ENCODE measurements at places on chromosomes 2 and 18. TPM values are rescaled to one million over a fixed set of nuclear protein-coding genes. Genes with fewer than 3 reads are reported as not detected.

- DNase-seq, result peak; percentile 80
These were observed 54.7 kb downstream of the DTNB start for GRCh38 chr2:25618676-25619075.

DNA sequence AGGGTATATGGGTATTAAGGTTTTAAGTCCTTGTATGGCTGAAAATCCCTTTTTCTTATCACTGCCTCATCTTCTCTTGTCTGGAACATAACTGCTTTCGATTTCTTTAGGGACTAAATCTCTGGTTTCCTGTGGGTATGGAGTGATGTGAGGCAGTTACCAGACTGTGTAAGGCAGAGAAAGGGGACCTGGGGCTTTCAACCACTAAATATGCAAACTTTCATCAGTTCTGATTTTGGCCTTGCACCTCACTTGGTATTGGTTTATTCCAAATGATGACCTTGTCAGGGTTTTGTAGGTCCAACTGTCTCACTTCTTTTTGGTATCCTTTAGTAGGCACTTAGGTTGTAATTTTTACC lies 9.3 kb downstream of the MAP4K4 start:
- no peak for DNase-seq

DNA sequence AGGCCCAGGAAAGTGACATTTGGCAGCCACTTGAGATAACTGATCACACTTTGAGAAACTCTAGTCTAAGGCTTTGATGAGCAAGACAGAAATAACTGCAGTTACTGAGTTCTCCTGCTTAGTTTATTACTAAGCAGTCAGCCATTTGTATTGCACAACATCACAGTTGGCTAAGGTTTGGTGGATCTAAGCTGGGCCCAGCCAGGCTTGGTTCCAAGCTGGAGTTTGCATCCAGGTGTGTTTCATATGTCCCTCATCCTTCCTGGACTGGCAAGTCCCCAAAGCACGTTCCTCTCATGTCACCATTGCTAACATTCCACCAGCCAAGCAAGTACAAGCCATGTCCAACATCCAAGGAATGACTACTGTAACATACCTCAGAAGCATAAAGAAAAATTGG lies 71.3 kb upstream of the ZNF532 start:
- DNase-seq, result peak; percentile 89

The DRC1 gene
- total RNA-seq, result not detected

The RTP5 gene
- not detected for total RNA-seq

Data from M059J (cell line).